Renal cortex interstitium (tissue), 15 donors: ENCODE measurements at places on chromosomes 2 and 18.

- DNase-seq: no peak
Measured at GRCh38 chr2:12847694-12848575, 131.2 kb downstream of the TRIB2 start.

DNA sequence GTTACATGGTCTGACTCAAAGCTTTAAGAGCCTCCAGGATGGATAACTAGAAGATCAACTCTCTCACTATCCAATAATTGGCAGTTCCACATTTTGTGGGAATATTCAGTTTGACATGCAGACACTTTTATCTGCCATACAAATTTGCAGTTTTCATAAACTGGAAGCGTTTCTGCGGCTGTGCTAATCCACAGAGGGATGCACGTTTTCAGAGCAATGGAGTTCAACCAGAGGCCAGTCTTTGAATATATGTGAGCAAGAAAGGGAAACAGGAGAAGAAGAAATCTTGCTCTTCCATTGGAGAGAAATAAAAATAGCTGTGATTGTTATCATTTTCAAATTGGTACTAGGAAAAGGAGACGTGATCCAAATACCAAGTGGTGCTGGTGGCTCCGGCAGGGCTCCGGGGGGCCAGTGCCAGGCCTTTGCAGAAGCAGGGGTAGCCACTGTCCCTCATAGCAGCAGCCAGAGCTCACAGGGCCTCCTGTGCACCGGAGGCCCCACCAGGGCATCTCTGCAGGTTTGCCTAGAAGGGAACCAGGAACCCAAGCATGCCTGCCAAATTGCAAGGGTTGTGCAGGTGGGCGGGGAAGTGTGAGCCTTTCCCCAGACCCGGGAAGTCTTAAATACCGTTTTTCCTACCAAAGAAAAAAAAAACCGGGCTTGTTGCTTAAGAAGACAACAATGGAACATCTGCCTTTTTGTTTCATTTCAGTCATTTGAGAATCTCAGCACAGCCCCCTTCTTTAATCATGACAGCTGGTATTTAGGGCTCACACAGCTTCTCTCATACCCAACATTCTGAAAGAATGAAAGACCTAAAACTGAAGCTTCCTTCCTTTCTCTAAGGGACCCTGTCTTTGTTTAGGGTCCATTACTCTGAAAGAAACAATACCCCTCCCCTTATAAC lies 791.1 kb upstream of the SOX11 start:
- DNase-seq: no peak

DNA sequence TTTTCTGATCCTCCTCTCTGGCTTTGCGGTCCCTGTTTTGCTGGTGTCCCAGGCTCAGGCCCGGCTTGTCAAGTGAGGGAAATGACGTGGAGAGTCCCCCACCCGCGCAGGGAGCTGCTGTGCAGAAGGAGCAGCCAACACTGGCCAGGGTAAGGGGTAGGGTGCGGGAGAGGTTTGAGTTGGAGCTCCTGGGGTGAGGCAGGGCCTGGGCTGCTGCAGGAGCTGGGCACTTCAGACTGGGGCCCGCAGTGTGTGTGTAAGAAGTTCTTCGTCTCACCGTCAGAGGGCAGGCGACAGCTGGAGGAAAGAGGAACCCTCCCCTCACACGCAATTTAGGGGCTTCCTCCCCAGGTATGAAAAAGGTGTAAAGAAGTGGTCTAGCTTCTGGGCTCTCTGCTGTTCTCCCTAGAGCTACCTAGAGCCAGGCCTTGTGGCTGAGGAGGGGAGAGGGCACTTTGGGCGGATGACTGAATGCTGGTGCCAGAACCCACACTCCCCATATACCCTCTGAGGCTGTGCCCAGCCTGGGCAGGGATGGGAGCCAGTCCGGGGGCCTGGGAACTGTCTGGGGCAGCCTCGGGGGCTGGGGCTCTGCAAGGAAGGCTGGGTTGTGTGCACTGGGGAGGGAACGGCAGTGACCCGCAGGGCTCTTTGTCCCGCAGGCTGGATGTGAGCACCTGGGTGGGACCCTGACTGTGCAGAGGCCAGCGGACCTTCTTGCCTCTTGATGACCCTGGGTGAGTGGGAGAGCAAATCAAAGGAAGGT lies 11.8 kb downstream of the CELF4 start:
- DNase-seq: no peak

DNA sequence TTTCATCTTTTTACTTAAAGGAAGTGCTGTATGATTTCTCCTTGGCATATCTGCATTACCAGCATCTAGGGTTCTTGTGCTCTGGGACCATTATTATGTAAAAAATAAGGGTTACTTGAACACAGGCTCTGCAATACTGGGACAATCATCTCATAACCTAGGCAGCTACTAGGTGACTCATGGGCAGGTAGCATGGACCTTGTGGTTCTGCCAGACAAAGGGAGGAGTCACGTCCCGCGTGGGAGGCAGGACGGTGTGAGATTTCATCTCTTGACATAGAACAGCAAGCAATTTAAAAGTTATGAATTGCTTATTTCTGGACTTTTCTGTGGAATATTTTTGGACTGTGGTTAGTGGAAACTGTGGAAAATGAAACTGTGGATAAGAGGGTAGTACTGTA lies 34.1 kb downstream of the ASAP2 start:
- DNase-seq: no peak

DNA sequence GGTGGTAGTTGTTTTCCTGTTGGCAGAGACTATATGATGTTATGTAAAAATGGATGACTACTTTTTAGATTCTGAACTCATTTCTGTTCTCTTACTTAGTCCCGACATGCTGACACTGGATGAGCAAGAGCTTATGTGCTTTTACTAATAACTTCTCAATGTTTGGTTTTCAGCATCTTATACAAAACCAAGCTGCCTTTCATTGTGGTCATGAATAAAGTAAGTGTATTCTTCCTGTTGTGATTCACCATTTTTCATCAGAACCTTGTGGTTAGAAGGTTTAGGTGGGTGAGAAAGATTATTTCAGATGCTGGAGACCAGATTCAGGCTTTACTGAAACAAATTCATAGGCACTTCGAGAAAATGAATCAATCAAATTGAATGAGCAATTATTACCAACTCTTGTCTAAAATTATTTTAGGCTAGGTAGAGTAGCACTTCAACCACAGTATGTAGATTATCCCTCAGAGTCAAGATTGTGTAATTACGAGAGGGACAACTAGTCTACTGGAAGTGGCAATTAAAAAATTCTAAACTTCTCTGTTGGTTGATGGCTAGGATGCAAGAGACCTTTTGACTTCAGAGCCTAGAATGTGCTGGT lies 9.3 kb downstream of the GPN1 start:
- no peak for DNase-seq

- no peak for DNase-seq
Measured at GRCh38 chr2:235383272-235383843, 110.5 kb upstream of the AGAP1 start.

DNA sequence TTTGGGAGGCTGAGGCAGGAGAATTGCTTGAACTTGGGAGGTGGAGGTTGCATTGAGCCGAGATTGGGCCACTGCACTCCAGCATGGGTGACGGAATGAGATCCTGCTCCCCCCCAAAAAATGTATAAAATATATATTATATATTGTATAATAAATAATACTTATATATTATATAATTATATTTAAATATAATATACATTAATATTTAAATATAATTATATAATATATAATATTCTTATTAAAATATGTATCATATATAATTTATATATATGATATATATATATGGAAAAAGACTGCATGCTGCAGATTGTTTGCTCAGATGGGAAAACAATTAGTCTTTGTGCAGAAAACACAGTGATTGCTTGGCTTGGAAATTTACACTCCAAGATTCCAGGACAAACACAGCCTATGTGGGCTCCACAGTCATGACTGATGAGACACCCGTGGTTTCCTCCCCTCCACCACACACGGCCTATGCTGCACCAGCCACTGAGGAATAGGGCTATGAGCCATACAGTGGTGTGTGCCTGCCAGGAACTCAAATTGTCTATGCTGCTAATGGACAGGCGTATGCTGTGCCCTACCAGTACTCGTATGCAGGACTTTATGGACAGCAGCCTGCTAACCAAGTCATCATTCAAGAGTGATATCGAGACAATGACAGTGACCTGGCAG lies 30.0 kb downstream of the PMAIP1 start:
- no peak for DNase-seq

DNA sequence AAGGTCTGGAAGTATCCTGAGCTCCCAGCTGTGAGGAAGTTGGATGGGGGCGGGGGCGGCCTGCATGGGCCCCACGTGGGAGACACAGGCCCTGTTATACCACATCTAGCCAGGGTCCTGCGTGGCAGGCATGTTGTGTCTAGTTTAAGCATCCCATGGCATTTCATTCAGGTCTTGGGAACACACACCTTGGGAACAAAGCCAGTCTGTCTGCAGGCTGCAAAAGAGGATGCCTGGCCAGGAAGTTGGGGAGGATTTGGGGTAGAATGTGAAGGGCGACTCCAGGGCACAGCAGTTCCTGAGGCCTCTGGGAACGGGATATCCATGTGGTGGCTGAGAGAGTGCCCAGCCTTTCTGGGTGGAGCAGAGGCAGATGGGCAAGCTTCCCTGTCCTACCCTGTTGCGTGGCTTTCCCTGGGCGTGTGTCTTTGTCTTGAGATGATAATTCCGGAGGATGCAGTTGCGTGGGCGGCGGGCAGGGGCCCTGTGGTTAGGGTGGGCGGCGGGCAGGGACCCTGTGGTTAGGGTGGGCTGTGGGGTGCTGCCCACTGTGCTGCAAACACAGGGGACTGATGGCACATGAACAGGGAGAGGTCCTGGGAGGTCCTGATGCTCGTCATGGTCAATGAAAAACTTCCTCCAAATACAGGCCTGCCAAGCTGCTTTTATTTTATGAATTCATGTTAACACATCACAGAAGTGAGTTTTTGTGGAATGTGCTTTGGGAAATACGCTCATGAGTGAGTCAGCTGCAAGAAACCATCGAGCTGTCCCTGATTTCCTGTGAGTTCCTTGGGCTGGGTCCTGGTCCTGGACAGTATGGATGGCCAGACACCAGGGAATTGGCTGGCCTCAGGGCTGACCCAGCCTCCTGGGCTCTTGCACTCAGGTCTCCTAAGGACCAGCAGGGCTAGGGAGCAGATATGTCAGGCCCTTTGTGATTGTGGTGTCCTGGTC lies 90.0 kb upstream of the HS6ST1 start:
- DNase-seq: no peak

DNA sequence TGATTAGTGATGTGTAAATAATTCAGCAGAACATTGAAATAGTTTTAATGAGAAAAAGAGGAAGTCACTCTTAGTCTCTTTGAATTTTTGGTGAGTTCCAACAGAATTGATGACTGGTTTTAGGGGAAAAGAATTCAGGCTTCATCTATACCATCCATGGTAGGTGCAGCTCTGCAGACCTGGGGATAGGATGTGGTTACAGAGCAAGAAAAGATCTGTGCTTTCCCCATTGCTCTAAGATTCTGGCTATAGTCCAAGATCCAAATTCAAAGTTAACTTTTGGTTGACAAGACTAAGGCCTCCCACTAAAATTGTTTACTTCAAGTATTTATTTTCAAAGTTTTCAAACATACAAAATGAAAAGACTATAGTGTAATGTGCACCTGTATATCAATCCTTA lies 3.6 kb downstream of the UGT1A10 start:
- DNase-seq: no peak

DNA sequence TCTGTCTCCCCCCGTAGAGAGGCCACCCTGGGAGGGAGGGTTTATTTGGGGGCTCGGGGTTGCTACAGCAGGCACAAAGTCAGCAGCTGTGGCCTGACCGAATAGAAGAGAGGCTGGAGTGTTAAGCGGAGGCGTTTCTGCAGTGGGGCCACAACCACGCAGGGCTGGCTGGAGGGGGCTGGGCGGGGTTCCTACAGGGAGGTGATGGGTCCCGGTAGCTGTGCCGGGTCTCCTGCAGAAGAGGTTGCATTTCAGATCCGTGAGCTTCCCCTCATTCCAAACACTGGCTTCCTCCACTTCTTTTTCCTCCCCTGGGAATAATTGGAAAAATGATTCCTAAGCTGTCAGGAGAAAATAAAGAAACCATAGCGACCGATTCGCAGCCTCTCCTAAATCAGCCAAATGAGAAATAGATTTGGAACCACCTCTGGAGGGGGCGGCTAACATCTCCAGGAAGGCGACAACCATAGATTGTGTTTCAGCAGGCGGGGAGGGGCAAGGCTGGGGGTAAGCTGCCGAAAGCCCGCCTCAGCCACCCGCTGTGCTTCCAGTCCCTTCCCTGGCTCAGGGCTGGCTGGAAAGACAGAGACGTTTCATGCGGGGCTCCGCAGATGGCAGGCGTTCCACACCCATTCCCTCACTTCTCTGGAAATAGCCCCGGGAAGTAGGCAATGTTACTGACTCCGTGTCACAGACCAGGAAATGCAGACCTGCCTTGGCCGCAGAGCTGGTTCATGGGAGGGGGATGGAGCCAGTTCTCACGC lies 85.6 kb upstream of the TAF1B start:
- no peak for DNase-seq
